Colonic mucosa (tissue), 4 donors: ENCODE measurements at places on chromosomes 12 and 14.

DNA sequence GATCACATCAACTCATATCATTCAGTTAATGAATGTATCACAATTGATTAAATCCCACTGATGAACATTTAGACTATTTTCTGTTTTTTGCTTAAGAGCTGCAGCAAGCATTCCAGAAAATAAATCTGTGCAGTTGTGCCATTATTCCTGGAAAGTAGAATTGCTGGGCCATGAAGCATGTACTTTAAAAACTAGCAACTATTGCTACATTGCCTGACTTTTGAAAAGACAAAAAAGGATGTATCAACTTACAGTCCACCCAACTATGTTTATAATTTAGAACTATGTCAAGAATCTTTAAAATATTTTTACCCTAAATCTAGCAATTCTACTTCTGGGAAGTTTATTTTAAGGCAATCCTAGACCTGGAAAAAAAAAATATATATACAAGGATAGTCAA lies 33.4 kb upstream of the ERGIC2 start:
- no peak for DNase-seq

DNA sequence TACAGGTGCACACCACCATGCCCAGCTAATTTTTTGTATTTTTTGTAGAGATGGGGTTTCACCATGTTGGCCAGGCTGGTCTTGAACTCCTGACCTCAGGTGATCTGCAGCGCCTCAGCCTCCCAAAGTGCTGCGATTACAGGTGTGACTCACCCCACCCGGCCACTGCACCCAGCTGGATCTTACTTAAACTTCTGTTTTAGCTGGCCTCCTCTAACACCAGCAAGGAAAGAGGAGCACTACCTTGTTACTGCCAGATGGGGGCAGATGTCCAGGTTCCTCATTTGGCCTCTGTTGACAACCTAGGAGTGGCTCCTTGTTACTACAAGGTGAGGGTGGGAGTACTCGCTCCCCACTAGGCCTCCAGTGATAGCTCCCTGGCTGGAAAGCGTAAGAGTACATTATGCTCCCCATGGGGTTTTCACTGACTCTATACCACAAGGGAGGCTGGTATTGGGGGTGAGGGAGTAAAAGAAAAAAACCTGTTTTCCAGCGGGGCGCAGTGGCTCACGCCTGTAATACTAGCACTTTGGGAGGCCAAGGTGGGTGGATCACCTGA lies 13.2 kb upstream of the ARF6 start:
- peak; percentile 68 for DNase-seq

DNA sequence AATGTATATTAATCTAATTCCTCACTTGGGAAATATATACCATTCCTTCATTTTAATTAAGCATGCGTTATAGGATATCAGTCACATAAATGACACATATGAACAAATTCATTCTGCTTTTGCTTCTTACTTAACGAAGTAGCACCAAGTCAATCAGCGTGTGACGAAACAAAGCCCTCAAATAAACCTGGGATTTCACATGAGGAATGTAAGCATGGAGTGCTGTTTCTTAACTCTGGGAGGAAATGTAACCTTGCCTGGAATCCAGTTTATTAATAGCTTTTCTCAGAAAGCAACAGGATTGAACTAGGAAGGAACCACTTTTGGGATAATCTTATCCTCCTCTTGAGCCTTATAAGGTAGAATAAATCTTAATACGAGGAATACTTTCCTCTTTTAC lies 72.0 kb downstream of the NIN start:
- no peak for DNase-seq

- DNase-seq: no peak
Observed at GRCh38 chr14:69137416-69137815, 15.5 kb downstream of the DCAF5 start.

- DNase-seq: peak; percentile 57
Observed at GRCh38 chr12:32115404-32116104, 8.9 kb downstream of the BICD1 start.
